Osteoblast (primary cell): ENCODE measurements at places on chromosomes 5 and 9. TPM values are rescaled to one million over a fixed set of nuclear protein-coding genes. Genes with fewer than 3 reads are reported as not detected.

ZNG1C gene
- 14.4 and 17.0 TPM in 2 replicates for total RNA-seq

FOXD4L4 gene
- total RNA-seq: under 0.01 TPM in 2 replicates

CFAP90 gene
- total RNA-seq: 0.59 and 1.1 TPM in 2 replicates

ANKS6 gene
- 21.7 and 25.6 TPM in 2 replicates for total RNA-seq

DMXL1 gene
- 80.4 and 86.1 TPM in 2 replicates for total RNA-seq

FOXD4L6 gene
- total RNA-seq: under 0.01 TPM in 1 of 2 replicates, not detected in the other

PFN3 gene
- not detected in 2 replicates for total RNA-seq

NXNL2 gene
- 3.3 and 7.4 TPM in 2 replicates for total RNA-seq

ACTBL2 gene
- total RNA-seq: not detected in 2 replicates

GRCh38 chr5:119470851-119471451 lies 18.7 kb downstream of the HSD17B4 start:
- DNase-seq: no peak
- H3K4me1 ChIP-seq: no peaks in the 10 kb centered on the region
- H3K27me3 ChIP-seq: no peaks in the 10 kb centered on the region
- no peak overlapping the region for H3K27ac ChIP-seq
- H3K36me3 ChIP-seq: peaks cover 12% of the 10 kb centered on the region
- no peak overlapping the region for H3K4me3 ChIP-seq

DNA sequence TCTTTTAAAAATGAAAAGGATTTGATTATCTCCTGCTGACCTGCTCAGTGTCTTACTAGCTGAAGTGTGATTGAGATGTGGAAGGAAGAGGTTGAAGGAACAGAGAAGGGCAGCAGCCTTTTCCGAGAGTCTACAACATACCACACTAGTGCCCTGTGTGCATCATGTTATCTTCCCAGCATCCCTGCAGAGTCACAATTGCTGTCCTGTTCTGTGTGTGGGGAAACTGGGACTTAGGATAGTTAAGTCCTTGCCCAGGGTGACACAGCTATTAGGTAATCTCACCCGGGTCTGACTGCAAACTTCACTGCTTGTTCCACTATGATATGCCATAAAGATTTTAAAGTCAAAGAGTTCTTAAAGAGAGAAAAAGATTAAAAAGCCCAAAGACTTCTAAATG lies 55.8 kb downstream of the FAM78A start:
- no peaks in the 10 kb centered on the region for H3K27me3 ChIP-seq
- DNase-seq: no peak
- H3K27ac ChIP-seq: no peak overlapping the region
- H3K4me1 ChIP-seq: no peaks in the 10 kb centered on the region

DNA sequence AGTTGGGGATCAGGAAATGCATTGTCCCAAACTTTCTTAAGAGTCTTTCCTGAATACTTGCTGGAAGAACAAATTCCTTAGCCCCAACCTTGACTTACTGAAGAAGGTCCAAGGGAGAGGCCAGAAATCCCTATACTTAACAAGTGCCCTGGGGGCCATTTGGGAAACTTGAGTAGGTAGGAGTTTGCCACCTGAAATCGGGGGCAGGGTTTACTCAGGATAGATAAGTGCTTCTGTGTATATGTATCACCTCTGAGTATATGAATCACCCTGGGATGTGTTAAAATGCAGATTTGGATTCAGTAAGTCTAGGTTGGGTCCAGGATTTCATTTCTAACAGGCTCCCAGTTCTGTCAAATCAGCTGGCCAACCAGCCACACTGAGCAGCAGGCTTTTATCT lies 47.9 kb upstream of the MYO10 start:
- H3K4me1 ChIP-seq: peaks cover 4% of the 10 kb centered on the region
- no peaks in the 10 kb centered on the region for H3K27me3 ChIP-seq
- H3K4me3 ChIP-seq: no peak overlapping the region
- no peak overlapping the region for H3K27ac ChIP-seq
- H3K36me3 ChIP-seq: no peaks in the 10 kb centered on the region
- DNase-seq: no peak

GRCh38 chr5:171629221-171629620 lies 156.4 kb upstream of the SMIM23 start:
- DNase-seq: no peak
- no peaks in the 10 kb centered on the region for H3K36me3 ChIP-seq
- no peaks in the 10 kb centered on the region for H3K4me1 ChIP-seq
- H3K27me3 ChIP-seq: peaks cover 45% of the 10 kb centered on the region
- H3K27ac ChIP-seq: no peak overlapping the region

DNA sequence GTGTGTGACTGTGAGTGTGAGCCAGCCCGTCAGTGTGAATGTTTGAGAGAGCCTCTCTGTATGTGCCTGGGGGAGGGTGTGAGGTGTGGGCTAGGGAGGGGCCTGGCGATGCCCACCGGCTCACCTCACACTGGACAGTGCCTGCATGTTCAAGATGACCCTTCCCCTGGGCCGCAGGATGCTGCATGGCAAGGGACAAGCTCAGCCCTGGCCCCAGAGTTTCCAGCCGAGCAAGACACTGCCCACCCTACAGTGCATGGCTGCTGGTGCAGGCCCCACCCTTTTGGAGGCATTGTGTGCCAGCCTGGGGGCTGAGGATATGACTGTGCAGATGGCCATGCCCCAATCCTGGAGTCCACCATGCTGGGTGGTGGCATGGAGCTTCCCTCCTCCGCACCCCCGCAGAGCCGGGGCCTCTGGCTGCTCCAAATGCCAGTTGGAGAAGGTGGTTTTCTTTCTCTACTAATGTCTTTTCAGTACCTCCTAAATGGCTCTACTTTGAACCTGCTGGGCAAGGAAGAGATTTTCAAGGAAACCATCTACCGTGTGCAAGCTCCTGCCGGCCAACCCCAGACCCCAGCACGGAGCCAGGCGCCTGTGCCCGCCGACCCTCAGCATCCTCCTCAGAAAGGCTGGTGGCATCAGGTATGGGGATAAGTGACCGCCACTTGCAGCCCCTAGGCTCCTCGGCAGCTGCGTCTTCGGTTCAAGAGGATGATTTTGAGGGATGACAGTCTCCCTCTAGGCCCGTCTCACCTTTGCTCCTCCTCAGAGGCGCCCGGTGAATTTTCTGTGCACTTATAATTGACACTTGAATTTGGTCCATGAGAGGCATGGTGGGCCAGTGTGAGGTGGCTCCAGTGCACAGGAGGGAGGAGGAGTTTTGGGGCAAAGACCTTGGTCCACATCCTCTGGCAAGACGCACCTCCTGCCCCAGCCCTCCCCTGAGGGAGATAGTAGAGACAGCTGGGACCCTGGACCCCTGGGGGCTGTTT lies 27.7 kb downstream of the FGD3 start:
- H3K27me3 ChIP-seq: no peaks in the 10 kb centered on the region
- H3K27ac ChIP-seq: no peak overlapping the region
- DNase-seq: peak; percentile 43
- H3K4me1 ChIP-seq: no peaks in the 10 kb centered on the region

DNA sequence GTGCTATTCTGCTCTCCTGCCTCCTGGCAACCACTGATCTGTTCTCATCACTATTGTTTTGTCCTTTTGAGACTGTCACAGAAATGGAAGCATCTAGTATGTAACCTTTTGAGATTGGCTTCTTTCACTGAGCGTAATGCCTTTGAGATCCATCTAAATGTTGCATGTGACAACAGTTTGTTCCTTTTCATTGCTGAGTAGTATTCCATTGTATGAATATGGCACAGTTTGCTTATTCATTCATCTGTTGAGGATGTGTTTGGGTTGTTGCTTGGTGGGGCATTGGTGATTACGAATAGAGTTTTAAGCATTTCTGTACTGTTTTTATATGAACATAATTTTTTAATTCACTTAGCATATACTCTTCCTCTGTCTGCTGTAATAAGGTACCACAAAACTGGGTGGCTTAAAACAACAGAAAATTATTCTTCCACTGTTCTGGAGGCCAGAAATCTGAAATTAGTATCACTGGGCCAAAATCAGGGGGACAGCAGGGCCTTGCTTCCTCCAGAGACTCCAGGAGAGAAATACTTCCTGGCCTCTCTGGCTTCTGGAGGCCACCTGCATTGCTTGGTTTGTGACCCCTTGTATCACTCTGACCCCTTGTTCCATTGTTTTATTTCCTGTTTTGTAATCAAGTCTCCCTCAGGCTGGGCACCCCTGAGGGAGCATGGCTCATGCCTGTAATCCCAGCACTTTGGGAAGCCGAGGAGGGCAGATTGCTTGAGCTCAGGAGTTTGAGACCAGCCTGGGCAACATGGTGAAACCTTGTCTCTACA lies 53.0 kb downstream of the EXOSC2 start:
- H3K27me3 ChIP-seq: no peaks in the 10 kb centered on the region
- no peak overlapping the region for H3K4me3 ChIP-seq
- H3K4me1 ChIP-seq: peaks cover 9% of the 10 kb centered on the region
- no peak overlapping the region for H3K27ac ChIP-seq

DNA sequence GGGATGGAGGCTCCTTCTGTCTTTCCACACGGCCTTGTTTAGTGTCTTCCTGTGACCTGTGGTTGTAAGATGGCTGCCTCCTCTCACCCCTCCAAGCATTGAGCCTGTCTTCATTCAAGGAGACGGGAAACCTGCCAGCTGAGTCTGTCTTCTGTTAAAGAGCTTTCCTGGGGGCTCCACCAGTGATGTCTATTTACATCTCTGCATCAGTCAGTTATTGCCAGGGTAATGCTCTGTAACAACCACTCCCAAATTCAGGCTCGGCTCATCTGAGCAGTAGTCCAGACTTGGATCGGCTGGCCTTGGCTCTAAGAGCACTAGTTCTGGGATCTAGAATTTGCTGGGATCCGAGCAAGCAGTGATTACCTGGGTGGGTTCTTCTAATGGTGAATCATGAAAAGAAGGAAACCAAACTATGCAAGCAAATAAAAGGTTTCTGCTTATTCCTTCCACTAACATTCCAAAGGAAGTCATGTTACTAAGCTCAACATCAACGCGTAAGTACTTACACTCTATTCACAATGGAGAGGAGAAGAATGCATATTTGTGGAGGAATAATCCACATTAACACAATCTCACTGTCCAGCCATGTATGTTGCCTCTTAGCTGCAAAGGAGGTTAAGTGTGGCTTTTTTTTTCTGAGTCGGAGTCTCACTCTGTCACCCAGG lies 61.7 kb downstream of the GALNT12 start:
- peaks cover 27% of the 10 kb centered on the region for H3K4me1 ChIP-seq
- H3K4me3 ChIP-seq: no peak overlapping the region
- no peak overlapping the region for H3K27ac ChIP-seq
- H3K36me3 ChIP-seq: no peaks in the 10 kb centered on the region

DNA sequence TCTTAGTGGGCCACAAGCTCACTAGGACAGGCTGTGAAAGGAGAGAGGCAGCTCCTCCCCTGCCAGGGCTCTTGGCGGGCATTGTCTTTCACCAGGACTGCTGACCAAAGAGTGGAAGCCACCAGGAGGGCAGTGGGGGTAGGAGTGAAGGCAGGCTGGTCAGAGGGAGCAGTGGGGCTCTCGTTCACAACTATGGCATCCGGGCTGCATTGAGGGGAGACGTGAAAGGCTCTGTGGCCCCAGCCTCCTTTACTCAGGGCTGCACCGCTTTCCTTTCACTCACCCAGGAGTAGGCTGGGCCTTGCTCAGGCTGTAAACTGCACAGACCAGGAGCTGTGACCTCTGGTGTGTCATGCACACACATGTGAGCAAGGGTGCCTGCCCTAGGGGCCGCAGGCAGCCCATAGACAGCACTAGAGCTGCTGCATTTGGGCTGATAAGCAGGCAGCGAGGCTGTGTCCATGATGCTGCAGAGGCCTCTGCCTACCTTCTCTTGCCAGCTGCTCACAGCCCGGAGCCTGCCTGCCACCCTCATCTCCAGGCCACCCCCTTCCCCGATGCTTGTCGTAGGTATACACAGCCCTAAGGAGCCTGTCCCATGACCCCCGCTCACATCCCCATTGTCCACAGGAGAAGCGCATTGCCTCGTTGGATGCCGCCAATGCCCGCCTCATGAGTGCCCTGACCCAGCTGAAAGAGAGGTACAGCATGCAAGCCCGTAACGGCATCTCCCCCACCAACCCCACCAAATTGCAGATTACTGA lies 130.4 kb downstream of the DAB2IP start:
- no peak overlapping the region for H3K4me3 ChIP-seq
- peaks cover 8% of the 10 kb centered on the region for H3K36me3 ChIP-seq
- no peak overlapping the region for H3K27ac ChIP-seq
- H3K4me1 ChIP-seq: no peaks in the 10 kb centered on the region

- no peaks in the 10 kb centered on the region for H3K27me3 ChIP-seq
- H3K4me3 ChIP-seq: no peak overlapping the region
- peak; percentile 96 for DNase-seq
- H3K4me1 ChIP-seq: no peaks in the 10 kb centered on the region
These were observed 23.6 kb downstream of the CMBL start for GRCh38 chr5:10283927-10284635.

DNA sequence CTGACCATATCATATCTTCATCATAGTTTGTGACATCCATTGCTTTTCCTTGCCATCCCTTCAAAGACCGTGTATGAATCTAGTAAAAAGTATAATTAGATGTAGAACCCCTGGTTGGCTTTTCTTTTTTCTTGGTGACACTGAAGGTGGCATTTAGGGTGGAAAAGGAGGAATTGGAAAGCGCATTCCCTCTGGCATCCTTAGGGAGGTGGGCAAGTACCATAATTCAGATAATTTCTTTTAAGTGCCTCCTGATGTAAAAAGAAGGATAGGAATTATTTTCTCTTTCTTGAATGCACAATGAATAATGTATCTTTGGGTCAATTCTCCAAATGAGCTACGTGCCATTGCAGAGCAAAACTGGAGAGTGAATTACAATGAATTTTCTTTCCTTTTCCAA lies 73.2 kb upstream of the SMARCA2 start:
- H3K4me3 ChIP-seq: no peak overlapping the region
- DNase-seq: no peak
- no peaks in the 10 kb centered on the region for H3K4me1 ChIP-seq
- H3K36me3 ChIP-seq: no peaks in the 10 kb centered on the region
- H3K27ac ChIP-seq: no peak overlapping the region

DNA sequence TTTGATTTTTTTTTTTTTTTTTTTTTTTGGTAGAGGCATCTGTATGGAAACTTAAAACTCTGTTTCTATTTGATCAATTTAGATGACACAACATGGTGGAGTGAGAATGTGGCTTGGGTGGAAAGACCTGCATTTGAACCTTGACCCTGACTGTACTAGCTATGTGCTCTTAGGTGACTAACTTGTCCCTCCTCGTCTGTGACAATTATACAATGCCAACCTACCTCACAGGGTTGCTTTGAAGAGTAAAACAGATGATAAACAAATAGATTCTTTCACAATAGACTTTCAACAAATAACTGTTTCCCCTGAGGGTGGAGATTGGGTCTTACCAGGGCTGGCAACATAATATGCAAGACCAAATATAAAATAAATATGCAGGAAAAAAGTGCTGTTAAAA lies 109.3 kb downstream of the CRB2 start:
- DNase-seq: no peak
- H3K4me1 ChIP-seq: no peaks in the 10 kb centered on the region
- no peaks in the 10 kb centered on the region for H3K36me3 ChIP-seq
- H3K27me3 ChIP-seq: no peaks in the 10 kb centered on the region
- H3K4me3 ChIP-seq: no peak overlapping the region
- no peak overlapping the region for H3K27ac ChIP-seq

GRCh38 chr5:56710826-56711590 lies 104.3 kb upstream of the MAP3K1 start:
- H3K36me3 ChIP-seq: no peaks in the 10 kb centered on the region
